ENCODE measurements at places on chromosomes 16 and 17.

- no peak for DNase-seq
Measured at GRCh38 chr16:78566397-78567073, 467.1 kb downstream of the WWOX start.

GRCh38 chr17:44687756-44688155, 1.8 kb downstream of the CCDC43 start:
- no peak for DNase-seq

DNA sequence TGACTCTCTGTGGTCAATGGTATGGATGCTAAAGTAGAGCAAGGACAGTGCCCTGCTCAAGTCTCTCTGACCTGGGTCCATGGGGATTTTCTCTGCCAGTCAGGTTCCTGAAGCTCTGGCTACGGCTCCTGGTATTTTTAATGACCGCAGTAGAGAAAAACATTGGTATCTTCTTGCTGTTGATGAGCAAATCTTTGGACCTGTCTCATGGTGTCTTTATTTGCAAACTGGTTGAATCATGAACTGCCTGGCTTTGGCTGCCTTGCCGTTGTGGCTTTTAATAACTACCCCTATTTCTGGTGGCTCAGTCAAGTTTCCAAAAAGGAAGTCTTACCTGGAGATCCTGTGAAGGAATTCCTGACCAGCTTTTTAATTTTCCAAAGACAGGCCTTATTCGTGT, 8.7 kb downstream of the FAM234A start:
- no peak for DNase-seq

DNA sequence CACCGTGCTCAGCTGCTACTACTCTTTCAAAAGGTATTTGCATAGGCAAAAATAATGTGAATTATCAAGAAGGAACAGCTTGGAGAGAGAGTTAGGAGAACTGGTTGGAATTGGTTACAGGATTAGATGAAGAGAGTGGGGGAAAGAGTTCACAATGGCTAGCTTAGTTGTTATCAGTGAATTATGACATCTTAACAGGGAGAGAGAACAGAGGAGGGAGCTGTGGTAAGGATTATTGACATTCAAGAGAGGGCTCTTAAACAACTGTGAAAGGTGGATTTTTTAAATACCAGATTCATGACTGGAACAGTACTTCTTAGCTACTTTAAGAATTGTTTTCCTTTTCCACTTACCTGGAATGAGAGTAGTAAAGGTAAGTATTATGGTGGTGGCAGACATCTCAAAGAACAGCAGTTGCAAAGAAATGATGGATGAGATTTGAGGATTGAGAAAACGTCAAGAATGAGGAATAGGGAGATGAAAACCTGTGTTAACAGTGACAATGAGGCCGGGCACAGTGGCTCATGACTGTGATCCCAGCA, 43.9 kb upstream of the SLC5A11 start:
- no peak for DNase-seq

DNA sequence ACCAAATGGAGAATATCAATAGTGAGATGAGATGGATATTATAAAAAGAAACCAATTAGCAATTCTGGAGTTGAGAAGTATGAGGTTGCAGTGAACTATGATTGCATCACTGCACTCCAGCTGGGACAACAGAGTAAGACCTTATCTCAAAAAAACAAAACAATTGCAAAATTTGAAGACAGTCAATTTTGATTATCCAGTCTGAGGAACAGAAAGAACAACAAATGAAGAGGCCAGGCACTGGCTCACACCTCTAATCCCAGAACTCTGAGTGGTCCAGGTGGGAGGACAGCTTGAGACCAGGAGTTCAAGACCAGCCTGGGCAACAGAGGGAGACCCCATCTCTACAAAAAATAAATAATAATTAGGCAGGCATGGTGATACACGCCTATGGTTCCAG, 35.0 kb downstream of the USP32 start:
- no peak for DNase-seq

All from NK-92 treated with Interleukin-12 subunit alpha and Interleukin-12 subunit beta, amount 100 ng/mL, for 24 hours (cell line).